Peyer's patch (tissue), 4 donors: ENCODE measurements at places on chromosomes 5 and 9.

DNA sequence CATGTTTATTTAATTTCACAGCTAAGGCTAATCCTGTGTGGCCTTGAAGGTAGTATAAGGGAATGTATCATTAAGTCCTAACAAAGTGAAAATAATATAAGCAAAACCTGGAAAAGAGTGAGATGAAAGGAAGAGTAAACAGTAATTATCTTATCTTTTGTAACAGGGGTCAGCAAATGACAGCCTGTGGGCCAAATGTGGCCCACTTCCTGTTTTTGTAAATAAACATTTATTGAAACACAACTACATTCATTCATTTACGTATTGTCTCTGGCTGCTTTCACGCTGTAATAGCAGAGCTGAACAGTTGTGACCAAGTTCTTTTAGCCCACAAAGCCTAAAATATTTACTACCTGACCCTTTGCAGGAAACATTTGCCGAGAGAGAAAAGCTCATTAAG lies 78.4 kb upstream of the HTR4 start:
- DNase-seq: no peak

DNA sequence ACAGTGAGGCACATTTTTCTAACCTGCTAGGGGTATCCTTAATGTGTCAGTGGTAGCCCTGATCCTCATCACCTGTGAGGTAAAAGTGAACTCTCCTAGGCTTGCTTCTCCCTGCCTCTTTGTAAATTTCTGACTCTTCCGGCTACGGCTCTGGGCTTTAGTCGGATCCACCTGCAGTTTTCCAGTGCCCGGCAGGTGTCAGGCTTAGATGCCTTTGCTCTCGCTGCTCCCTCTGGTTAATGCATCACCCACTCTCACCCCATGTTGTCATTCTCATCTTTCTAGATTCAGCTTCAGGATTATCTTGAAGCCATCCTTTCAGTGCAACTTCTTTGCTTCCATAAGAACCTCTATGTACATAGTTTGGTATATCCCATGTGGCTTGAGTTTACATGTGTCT lies 3.6 kb downstream of the CEP78 start:
- peak; percentile 58 for DNase-seq

- no peak for DNase-seq
Observed at GRCh38 chr5:362189-362588, 40.7 kb downstream of the AHRR start.

DNA sequence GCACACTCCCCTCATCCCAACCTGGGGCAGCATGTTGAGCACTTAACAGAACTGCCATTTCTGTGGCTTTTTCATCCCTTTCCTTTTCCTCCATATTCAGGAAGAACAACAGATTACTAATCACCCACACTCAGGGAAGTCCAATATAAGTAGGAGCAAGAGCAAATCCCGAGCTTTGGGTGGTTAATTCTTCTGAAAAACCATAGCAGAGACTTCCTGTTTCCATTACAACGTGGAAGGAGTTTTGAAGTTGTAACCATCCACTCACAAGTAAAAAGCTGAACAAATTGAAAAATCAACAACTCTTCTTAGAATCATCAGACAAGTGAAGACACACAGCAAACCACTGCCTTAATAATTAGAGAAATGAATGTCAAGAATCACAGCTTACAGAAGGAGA lies 8.2 kb downstream of the CTSL start:
- no peak for DNase-seq

DNA sequence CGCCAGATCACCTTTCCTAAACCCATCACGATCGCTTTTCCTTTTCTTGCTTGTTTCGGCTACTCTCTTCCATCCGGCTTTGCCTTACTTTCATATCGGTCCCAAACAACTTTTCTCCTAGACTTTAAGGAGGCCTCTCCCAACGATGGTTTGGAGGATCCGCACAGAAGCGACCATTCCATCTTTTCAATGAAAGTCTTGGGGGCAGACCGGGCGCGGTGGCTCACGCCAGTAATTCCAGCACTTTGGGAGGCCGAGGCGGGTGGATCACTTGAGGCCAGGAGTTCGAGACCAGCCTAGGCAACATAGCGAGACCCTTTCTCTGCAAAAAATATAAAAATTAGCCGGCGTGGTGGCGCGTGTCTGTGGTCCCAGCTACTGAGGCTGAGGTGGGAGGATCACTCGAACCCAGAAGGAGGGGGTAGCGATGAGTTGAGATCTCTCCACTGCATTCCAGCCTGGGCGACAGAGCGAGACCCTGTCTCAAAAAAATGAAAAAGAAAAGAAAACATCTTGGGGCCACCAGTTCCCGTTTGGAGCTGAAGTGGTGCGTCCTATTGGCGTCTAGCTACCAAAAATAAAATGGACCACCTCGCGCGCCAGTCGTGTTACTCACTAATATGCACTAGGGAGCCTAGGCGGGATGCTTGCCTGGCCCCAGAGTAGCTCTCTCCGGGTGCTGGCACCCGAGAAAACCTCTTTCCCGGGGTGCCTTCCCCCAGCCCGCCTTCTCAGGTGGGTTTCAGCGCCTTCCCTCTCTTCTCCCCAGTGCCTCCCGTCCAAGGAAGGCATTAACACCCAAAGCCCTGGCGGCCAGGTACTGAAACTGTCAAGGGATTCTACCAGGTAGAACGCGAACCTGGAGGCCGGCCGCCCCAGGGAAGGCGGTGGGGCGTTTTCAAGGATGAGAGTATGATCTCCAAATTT lies 800 bp upstream of the AP3B1 start:
- peak; percentile 76 for DNase-seq

DNA sequence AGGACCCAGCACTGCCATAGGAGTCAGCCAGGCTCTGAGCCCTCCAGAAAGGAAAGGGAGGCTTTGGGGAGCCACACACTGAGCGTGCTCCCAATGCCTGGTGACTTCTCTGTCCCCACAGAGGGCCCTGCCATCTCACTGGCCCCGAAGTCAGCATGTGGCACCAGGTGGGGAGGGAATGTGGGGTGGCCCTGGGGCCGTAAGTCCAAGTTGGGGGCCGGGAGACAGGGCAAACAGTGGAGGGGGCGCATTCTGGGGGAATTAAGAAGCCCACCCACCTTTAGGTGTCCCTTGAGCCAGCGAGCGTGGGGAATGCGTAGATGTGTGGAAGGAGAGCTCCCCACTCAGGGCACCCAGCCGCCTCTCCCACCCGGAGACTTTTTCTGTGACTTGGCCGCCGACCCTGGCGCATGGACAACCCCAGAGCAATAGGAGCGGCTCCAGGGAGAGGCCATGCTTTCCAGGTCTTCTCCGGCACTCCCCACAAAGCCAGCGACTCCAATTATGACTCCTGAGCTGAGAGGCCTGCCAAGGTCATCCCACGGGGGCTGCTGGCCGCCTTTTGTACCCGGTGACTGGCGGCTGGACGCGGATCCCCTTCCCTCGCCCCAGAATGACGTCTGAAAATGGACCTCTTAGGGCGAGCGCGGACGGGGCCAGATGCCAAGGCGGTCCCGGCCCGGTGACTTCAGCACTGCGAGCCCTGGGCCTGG lies 9.8 kb downstream of the IRX1 start:
- no peak for DNase-seq

DNA sequence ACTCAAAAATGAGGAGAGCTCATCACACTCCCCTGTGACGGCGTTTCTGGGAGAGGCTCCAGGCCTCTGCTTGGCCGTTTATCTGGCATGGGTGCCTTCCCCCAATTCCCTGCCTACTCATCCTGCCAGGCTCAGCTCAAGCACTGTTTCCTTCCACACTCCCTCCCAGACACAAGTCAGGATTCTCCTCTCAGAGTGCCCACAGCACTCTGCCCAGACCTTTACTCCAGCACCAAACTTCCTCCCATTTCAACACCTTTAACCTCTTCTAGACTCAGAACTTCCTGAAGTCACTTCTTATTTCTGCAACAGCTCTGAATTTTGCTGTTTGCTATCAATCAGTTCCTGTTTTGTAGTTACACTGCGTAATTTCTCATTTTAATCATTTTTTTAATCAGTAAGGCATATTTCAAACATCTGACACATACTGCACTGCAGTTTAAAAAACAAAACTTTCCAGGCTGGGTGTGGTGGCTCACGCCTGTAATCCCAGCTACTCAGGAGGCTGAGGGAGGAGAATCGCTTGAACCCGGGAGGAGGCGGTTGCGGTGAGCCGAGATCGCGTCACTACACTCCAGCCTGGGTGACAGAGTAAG lies 16.0 kb downstream of the TRMO start:
- DNase-seq: no peak

DNA sequence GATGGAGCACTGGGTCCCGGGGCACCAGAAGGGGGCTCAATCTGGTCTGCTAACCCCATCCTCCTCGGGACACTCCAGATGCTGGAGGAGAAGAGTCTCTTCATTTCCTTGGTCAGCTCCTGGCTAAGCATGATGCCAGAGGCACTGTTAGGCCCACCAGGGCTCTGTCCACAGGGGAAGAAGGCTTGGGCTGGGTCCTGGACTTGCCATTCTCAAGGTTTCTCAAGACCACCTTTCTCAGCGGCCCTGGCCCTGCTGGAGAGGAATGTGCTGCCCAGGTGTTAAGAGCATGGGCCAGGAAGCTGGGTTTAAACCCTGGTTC lies 7.9 kb downstream of the SH2D3C start:
- no peak for DNase-seq

GRCh38 chr9:94937214-94937903 lies 210.9 kb downstream of the AOPEP start:
- no peak for DNase-seq

DNA sequence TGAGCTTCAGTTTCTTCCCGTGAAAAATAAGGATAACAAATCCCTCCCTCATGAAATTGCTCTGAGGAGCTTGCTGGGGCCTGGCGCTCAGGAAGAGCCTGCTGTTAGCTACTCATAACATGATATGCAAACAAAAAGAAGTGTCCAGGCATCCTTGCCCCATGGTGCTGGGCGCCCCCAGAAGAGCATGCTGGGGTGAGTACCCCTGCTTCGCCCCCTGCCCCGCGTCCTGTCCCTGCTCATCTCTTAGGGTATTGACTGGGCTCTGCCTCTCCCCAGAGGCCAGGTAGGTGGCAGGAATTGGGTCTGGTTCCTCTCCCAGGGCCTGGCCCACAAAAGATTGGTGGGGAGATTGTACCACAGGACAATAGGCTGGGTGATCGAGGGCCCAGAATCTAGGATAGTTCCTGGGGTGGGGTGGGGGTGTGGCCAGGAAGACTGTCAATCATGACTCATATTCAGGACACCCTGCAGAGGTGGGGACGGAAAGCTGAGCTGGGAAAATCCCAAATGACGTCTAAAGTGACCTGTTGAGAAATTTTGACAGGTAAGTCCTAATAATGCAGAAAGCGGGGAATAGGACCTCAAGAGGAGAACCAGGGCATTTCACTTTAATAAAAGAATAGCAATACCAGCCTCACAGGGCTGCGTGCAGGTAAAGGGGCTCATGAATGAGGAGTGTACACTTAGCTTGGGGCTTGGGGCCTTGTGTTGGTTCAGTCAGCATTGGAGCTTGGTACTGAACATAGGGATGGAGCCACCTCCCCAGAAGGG lies 8.9 kb downstream of the PITX1 start:
- DNase-seq: no peak

GRCh38 chr5:39107350-39107749 lies 33.2 kb upstream of the RICTOR start:
- DNase-seq: no peak

DNA sequence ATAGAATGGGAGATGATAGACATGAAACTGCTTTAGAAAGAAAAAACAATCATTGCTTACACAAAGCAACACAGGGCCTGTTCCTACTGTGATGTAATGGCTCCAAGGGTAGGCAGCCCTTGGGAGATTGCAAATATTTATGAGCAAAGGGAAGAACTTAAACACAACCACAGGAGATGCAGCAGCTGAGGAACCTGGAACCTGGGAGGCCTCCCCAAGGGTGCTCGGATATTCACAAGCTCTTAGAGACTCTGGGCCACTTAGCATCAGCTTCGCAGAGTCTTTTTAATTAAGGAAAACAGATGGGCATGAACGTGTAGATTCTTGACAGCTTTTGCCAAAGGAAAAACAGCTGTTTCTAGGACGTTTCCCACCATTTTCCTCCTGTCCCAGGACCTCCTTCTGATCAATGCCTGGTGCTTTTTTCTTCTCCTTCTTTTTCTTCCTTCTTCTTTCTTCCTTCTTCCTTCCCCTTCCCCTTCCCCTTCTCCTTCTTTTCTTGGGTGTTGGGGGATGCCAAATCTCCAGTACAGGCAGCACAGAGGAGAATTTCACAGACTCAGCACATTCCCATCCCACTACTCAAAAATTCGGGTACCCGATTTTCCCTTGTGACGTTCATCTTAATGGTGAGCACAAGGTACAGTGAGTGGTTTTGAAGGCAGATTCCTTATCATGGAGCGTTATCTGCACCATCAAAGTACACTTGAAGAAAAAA lies 28.1 kb upstream of the TCF7 start:
- DNase-seq: no peak

- no peak for DNase-seq
Observed at GRCh38 chr5:81794226-81794625, 43.3 kb upstream of the SSBP2 start.

DNA sequence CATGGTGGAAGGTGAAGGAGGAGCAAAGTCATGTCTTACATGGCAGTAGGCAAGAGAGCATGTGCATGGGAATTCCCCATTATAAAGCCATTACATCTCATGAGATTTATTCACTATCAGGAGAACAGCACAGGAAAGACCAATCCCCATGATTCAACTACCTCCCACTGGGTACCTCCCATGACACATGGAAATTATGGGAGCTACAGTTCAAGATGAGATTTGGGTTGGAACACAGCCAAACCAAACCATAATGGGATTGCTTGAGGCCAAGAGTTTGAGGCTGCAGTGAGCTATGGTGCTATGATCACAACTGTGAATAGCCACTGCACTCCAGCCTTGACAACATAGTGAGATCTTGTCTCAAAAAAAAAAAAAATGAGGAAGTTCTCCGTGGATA lies 581.8 kb downstream of the TAF11L14 start:
- DNase-seq: no peak

DNA sequence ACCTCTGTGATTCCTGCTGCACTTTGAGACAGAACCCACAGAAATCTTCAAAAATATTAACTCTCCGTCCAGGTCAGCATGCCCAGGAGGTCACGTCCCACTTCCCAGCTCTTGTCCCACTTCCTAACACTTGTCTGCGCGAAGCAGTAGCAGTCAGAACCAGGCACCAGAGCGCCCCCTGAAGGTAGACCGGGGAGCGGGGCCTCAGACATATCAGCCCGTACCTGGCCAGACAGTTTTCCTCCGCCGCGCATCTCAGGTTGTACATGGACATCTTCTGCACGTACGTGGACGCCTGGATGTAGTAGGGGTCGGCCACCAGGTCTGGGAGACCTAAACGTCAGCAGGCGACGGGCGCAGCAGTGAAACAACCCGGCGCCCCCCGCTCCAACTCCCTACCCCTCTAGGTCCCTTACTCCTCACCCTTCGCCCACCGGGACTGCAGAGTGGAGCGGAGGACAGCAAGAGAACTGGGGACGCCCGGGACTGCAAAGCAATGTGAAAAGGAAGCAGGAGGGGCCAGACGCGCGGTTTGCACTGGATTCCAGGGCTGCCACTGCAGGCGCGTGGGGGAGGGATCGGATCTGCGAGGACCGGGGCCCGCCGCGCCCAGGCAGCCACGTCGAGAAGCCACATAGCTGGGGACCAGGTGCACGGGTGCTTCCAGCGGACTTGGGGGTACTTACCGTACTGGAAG lies 1.2 kb downstream of the LOX start:
- DNase-seq: peak; percentile 75
